ENCODE measurements at places on chromosomes 4 and X.

- no peak for DNase-seq
These were observed 14.7 kb downstream of the SORCS2 start for GRCh38 chr4:7206911-7207567.

GRCh38 chr4:11597506-11597905, 168.8 kb upstream of the HS3ST1 start:
- no peak for DNase-seq

GRCh38 chr4:57734104-57734670, 624.0 kb upstream of the IGFBP7 start:
- no peak for DNase-seq

DNA sequence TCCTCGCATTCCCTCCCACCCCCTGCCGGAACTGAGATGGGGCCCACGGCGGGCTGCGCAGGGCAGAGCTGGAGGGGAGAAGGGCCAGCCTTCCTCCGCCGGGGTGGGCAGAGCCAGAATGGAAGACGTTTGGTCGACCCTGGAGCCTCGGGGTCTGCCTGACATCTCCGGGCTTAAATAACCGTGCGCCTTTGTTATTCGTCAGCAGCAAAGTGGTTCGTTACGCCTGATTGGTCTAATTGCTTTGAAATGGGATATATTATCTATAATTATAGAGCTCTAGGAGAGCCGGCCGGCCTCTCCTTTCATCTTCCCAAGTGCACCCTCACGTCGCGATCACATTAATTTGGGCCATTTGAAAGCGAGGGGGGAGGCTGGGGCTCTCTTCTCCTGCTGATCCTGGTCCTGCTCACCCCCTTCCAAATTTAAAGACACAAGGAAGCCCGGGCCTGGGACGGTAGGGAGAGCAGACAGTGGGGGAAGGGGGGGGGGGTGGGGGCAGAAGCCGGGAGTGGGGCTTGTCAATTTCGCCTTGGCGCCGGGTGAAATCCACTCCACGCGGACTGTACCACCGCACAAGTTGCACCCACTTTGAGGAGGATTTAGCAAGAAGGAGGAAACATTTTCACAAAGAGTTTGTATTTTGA, 4.7 kb upstream of the MSX1 start:
- DNase-seq: no peak

- no peak for DNase-seq
These were observed 22.8 kb upstream of the MAP7D3 start for GRCh38 chrX:136273986-136274385.

GRCh38 chrX:45840411-45840950, 639.8 kb upstream of the DIPK2B start:
- DNase-seq: no peak

DNA sequence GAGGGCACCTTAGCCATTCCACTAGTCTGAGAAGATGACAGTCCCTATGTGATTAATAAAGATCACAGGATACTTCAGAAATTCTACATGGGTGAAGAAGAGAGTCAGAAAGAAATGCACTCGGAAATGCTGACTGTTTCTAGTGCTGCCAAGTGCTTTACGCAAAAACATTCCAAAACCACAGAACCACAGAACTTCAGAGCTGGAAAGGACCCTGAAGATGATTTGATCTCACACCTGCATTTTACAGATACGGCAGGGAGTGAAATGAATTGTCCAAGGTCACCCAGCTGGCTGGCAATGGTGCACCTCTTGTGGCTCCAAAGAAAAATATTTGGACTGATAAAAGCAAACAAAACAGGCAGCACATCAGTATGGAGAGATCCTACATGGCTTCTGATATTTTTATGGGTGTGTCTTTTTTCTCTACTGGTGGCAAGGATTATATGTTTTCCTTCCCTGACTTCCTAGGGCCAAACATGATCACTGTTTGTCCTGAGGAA, 115.9 kb downstream of the MAML3 start:
- no peak for DNase-seq

GRCh38 chr4:144787365-144788258, 141.7 kb downstream of the HHIP start:
- no peak for DNase-seq

GRCh38 chrX:139932073-139932900, 566 bp downstream of the ATP11C start:
- DNase-seq: no peak
